Activated T-helper 9 cell treated with anti-CD3 and anti-CD28 coated beads, Interleukin-2, amount 50 U/mL, for 16 hours (primary cell): ENCODE measurements at places on chromosomes 12 and 14.

DNA sequence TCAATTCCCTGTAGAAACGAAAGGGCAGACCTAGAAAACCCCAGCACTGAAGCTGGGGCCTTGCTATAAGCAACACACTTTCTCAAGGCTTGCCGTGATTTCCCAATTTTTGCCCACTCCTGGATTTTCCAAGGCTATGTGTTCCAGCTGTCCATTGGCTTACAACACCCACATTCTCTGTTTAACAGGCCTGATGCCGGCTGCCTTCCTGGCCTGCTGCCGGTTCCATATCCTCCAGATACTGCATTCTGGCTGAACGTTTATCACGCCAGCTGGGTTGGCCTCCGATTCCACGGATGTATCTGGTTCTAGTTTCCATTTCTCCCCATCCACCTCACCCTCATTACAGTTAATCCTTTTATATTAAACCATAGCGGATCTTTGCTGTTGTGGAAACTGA, 2.0 kb upstream of the PCNX1 start:
- no peak for DNase-seq

DNA sequence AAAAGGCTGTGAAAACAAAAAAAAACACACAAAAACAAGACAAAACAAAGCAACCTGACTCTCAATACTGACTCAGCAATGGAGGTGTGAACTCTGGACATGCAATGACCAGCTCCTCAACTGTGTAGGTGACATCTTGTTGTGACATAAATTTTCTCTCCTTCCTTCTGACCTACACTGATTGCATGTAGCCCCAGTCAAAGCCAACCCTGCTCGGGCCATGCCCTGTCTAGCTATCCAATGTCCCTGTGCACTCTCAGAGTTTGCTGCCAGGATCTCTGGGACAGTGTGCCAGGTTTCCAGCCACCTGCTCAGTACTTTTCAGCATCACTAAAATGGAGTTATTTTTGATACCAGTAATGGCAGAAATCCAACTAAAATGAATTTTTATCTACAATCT, 18.9 kb upstream of the CRACR2A start:
- no peak for DNase-seq

DNA sequence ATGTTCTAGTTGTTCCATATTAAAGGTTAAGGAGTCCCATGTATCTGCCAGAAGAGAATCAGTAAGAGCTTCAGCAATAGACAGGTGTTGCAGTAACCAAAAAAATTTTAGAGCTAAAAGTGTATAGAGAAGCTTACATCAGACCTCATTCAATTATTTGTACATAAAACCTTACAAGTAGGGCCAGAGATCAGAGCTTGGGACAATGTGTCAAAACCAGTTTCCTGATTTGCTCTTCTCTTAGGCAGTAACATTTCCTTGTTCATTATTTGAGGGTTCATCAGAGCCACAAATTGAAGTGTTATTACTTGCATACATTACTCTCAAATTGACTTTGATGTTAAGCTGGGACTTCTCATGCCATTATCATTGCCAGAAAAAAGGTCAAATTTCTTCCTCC, 55.5 kb upstream of the ATXN7L3B start:
- no peak for DNase-seq

DNA sequence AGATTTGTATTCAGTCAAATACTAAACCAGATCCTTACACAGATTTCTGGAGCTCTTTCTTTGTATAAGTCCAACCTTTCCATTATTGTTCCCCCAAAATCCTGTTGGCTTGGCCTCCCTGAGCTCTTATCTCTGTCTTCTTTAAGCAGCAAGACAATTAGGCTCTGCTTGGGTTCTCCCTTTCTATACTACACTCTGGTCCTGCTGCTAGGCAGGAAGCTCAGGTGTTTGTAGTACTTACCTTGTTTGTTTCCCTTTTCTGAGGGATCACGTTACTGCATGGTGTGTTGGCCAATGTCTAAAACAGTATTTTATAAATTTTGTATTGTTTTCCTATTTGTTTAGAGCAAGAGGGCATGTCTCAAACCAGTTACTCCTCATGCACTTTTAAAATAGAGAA, 192.9 kb downstream of the PRKD1 start:
- DNase-seq, result no peak

- DNase-seq, result no peak
Observed at GRCh38 chr12:108191086-108191485, 62.0 kb downstream of the WSCD2 start.

- DNase-seq, result no peak
Observed at GRCh38 chr12:8553088-8553627, 12.5 kb upstream of the CLEC4E start.

DNA sequence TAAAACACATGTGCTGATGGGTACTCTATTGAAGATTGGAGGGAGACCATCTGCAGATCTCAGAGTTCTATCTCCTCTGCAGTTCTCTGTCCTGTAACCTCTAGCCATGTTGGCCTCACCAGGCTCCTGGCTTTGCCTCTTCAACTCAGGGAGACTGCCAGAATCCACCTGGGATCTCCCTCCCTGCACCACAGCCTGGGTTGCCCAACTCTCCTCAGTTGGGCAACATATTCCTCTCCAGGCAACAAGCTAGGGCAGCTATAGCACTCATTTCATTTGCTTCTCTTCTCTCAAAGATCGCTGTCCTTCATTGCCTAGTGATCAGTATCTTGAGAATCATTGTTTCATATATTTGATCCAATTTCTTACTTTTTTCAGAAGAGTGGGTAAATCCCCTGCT, 28.8 kb downstream of the CKAP4 start:
- DNase-seq, result no peak

GRCh38 chr14:66426451-66426850, 59.7 kb upstream of the CCDC196 start:
- DNase-seq, result no peak

DNA sequence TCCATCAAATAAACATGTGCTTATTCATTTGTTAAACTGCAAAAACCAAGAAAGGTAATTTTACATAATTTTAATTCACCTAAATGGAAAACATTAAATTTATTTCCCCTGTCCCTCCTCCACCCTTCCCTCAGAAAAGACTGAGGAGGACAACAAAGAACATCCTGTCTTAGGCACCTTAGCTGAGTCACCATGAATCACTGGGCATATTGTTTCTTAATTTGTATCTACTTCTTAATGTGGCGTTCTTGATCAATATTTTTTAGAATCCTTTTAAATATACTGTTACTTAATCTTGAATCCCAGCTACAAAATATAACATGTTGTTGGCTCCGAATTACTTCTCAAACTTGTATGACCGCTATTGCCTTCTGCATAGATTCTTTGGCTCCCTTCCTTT, 23.5 kb downstream of the SIX6 start:
- no peak for DNase-seq

DNA sequence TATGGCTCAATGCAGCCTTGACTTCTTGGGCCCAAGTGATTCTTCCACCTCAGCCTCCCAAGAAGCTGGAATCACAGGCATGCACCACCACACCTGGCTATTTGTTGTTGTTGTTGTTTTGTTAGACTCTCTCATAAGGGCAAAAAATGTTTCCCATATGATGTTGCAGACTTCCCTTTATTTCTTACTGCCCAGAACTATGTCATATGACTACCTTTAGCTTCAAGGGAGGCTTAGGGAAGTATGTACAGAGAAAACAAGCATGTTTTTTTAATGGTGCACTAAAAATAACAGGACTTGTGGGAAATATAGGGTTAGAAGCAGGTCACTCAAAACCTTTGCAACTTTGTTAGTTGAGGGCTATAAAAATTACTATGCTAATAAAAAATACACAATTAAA, 4.3 kb upstream of the GPR19 start:
- no peak for DNase-seq

DNA sequence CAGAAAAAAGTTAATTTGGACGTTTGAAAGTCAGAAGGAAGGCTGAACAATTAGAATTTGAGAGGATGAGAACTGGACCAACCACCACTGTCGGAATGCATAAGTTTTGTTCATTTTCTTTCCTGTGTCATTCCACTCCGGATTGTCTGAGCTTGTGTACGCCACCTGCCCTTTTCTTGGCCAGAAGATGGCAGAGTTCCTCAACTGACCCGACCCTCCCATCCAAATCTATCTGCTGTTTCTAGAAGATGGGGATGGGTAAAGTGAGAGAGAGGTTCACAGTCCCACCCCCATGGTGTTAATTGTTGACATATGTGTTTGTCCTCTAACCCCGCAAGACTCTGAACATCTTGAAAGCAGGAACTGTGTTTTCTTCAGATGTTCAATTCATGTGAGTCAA, 388.0 kb downstream of the VRK1 start:
- DNase-seq, result no peak

GRCh38 chr14:54890788-54891187, 11.8 kb downstream of the GCH1 start:
- no peak for DNase-seq

DNA sequence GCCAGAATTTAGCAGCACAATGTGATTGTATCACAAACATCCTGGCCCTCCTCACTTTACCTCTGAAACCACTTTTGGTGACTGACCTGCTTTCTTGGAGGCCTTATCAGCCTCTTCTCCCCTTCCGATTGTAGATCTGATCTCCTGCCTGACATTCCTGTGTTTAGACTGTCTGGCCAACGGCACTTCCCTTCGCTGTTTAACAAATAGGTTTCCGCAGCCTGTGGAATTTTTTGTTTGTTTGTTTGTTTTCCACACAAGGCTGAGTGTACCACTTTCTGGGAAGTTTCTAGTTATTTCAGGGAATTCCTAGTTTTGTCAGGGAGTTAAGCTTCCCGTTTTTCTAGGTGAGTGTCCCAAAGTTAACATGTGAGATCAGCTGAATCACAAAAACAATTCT, 65.9 kb upstream of the CDKN3 start:
- no peak for DNase-seq

DNA sequence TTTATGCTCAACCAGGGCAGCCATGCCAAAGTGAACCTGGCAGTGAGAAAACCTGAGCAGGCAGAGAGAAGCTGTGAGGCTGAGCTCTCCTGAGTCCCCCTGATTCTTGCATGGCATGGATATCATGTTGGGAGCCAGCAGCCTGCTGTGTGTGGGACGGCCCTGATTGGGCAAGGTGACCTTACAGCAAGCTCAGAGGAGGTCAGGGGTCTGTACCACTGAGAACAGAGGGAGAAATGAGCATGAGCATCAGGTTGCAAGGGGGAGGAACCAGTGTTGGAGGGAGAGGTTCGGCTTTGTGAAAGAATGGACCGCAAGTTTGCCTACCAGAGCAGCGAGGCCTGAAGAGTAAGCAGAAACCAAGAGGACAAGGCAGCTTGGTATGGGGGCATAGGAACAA, 59.1 kb upstream of the PTGR2 start:
- DNase-seq, result no peak

GRCh38 chr14:75042035-75042434, 9.2 kb downstream of the MLH3 start:
- DNase-seq, result no peak

- DNase-seq, result no peak
Observed at GRCh38 chr12:120989687-120990086, 11.3 kb downstream of the HNF1A start.

- DNase-seq, result no peak
Observed at GRCh38 chr12:121976950-121977349, 44.7 kb upstream of the BCL7A start.

GRCh38 chr12:115273456-115273855, 589.5 kb upstream of the TBX3 start:
- no peak for DNase-seq

GRCh38 chr12:1919763-1920162, 1.3 kb upstream of the CACNA2D4 start:
- DNase-seq, result no peak

DNA sequence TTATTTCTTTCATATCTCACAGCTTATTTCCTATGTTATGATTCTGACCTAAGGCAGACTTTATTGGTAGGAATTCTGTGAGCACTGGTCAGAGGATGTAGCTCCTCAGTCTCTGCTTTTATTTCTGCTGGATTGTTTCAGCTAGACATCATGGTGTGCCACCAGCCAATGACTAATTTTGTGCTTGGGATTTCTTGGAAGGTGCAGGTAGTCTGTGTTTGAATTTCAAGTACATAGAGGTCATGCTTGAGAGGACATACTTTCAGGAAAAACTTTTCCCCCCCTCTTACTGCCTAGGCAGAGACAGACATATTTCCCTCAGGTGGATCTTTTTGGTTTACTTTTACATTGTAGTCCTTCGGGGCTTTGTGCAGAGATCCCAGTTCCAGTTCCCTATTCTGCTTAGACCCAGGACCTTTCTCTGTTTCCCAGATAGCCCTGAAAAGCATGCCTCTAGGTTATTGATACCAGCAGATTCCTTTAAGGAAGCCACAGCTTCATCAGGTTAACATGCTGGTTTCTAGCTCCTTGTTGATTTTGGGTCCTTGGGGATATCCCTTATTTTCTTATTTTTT, 28.6 kb downstream of the BRMS1L start:
- DNase-seq, result no peak

DNA sequence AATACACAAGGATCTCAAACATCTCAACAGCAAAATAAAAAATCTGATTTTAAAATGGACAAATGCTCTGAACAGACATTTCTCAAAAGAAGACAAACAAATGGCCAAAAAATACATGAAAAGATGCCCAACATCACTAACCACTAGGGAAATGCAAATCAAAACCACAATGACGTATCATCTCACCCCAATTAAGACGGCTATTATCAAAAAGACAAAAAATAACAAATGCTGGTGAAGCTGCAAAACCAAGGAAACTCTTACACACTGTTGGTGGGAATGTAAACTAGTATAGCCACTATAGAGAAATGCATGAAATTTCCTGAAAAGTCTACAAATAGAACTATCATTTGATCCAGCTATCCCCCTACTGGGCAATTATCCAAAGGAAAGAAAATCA, 145.0 kb downstream of the BTG1 start:
- no peak for DNase-seq

DNA sequence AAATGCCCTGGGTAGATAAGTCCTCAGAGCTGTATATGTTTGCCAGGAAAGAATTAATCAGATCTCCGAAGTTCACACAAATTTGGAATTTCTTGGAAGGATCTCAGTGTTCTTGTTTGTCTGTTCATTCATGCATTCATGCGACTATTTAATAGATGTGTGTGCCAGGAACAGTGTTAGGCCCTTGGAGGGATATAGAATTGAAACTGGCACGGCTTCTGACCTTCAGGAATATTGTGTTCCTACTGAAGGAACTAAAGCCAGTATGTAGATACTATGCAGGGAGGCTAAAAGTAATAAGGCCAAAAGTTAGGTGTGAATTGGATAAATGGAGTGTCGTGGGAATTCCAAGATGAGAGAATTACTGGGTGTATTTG, 166.0 kb upstream of the NOS1 start:
- no peak for DNase-seq

- no peak for DNase-seq
Observed at GRCh38 chr12:25323581-25323982, 72.9 kb upstream of the KRAS start.

GRCh38 chr12:26318661-26319068, 123.3 kb downstream of the SSPN start:
- DNase-seq, result no peak

DNA sequence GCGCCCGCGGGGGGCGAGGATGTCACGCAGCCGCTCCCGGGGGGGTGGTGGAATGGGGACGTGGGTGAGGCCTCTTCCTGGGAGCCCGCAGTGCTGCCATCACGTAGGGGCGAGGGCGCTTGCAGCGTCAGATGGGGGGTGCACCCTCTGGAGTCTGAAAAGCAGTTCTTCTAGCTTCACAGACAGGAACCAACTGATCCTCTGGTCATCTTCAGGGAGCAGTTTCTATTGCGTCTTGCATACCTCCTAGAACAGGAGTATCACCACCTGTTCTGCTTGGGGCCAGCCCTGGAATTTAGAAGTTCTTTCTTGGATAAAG, 36.9 kb upstream of the PRIMA1 start:
- no peak for DNase-seq

- no peak for DNase-seq
Observed at GRCh38 chr12:71041476-71041875, 116.3 kb downstream of the TSPAN8 start.
